NCI-H526 treated with DMSO at 0.1 percent for 48 hours (cell line): ENCODE measurements at places on chromosomes 12 and 14.

GRCh38 chr12:56953314-56953713 is 4.1 kb downstream of the RDH16 start:
- DNase-seq = no peak

GRCh38 chr12:15306605-15307004 is 15.7 kb upstream of the PTPRO start:
- DNase-seq = no peak

GRCh38 chr12:112577473-112578329 is 159.0 kb downstream of the PTPN11 start:
- DNase-seq = no peak

DNA sequence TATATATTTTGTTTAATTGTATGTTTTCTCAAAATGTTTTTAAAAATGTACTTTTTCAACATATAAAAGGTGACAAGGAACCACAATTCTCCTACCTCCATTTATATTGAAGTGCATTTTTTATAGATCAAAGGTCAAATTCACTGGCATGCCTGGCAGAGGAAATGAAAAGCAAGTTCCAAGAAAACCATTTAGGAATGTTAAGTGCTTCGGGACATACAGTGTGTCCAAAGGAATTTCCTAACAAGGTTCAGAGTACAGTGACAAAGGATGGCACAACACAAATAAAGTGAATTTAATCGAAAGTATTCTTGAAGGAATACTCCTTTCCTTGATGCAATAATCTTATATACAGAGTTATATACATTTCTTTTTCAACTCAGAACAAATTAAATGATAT is 242.3 kb downstream of the CCER1 start:
- no peak for DNase-seq

DNA sequence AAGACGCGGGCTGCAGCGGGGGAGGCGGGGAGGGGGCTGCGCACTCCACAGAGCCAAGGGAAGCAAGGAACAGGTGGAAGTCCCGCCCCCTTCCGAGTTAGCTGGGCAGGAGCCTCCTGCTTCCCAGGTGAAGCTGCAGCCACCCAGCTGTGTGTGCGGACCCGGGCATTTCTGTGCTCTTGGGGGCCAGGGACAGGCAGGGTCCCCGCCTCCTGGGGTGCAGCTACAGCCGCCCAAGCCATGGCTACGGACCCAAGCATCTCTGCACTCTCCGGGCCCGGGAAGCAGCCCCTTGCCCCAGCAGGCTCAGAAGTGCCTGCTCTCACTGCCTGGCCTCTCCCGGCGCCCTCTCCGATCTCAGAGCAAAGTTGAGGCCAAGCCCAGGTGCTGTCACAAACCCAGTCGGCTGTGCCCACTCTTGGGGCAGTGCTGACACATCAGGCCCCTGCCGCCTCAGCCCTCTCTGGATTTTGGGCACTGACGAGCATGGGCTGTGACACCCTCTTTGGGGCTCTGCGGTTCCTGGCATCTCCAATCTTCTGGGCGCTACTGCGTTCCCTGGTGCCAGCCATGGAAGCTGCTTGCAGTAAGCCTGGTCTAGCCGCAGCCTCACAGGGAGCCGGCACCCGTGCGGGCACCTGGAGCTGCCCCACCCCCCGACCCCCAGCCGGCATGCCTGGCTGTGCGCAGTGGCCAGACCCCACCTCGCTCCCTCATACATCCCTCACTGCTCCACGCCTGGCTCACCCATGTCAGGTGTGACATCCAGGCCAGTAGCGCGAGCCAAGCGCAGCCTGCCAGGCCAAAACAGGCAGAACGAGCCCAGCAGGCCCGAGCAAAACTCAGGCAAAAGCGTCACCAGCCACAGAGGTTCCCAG is 8.5 kb upstream of the MGAT4C start:
- no peak for DNase-seq

GRCh38 chr12:47558625-47559345 is 147.0 kb downstream of the RPAP3 start:
- DNase-seq = peak; percentile 58

GRCh38 chr12:47504775-47505446 is 200.9 kb downstream of the RPAP3 start:
- no peak for DNase-seq

DNA sequence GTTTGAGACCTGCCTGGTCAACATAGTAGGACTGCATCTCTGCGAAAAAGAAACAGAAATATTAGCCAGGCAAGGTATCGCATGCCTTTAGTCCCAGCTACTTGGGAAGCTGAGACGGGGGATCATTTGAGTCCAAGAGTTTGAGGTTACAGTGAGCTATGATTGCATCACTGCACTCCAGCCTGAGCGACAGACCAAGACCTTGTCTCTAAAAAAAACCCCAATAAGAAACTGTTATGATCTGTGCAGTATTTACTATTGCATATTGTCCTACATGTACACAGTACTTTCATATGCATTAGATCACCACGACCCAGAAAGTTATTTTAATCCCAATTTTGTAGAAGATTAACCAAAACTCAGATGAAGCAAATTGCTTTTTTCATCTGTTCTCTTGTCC is 187.5 kb downstream of the PCNX1 start:
- no peak for DNase-seq
